ENCODE measurements at places on chromosomes 6 and 20.

DNA sequence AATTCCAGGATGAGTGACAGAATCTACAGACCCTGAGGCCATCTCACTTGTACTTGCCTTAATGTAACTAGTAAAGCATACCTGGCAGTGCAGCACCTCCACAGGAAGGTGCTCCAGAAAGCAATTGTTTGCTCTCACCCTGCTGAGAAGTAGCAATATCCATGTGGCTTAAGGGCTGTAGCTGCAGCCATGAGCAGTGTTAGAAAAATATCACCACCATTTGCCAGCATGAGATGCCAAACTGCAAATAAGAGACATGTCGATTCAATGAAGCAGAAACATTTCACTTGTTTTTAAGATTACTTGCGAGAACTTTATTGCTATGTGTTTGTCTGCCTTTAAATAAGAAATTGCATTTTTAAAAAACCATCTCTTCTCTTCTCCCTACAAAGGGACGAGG is 151.5 kb downstream of the PRL start:
- DNase-seq, result no peak

GRCh38 chr20:49724408-49725223 is 10.9 kb upstream of the B4GALT5 start:
- DNase-seq, result peak; percentile 55

- no peak for DNase-seq
Measured at GRCh38 chr6:22435151-22435550, 134.2 kb upstream of the HDGFL1 start.

- DNase-seq, result peak; percentile 84
Measured at GRCh38 chr6:3749977-3750316, 1.6 kb downstream of the PXDC1 start.

DNA sequence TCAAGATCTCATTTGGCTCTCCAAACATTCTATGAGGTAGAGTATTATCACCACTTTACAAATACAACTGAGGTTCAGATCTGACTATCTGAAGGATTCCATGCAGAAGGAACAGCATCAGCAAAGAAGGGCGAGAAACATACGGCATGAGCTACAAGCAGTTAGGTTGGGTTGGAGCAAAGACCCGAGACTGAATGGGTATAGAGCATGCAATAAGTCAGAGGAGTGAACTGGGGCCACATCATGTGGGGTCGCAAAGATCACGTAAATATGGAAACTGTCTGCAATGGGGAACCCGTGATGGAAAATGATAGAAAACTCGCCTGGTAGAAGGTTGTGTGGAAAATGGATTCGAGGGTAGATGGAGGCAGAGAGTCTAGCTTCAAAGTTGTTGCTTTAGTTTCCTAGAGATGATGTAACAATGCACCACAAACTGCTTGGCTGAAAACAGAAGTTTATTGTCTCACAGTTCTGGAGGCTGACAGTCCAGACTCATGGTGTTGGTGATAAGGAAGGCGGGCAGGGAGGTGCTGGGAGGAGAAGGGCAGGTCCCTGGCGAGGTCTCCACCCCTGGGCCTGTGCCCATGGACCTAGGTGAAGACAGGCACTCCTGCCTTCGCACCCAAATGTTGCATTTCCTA is 44.3 kb upstream of the BCLAF1 start:
- DNase-seq, result no peak

GRCh38 chr20:47204008-47204849 is 152.3 kb downstream of the ZMYND8 start:
- peak; percentile 54 for DNase-seq

Measured in EL (cell line).